Upper lobe of left lung (tissue), 6 donors: ENCODE measurements at places on chromosomes 5 and 9. TPM values are rescaled to one million over a fixed set of nuclear protein-coding genes. Genes with fewer than 3 reads are reported as not detected.

- DNase-seq = no peak
Observed at GRCh38 chr5:134851307-134851923, 5.6 kb downstream of the C5orf24 start.

DNA sequence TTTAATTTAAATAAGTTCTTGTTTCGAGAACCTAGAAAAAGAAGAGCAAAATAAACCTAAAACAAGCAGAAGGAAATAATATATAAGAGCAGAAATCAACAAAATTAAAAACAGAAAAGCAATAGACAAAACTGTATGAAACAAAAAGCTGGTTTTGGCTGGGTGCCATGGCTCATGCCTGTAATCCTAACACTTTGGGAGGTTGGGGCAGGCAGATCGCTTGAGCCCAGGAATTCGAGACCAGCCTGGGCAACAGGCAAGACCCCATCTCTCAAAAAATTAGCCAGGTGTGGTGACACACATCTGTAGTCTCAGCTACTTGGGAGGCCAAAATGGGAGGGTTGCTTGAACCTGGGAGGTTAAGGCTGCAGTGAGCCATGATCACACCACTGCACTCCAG, 59.2 kb upstream of the OTP start:
- DNase-seq = no peak

DNA sequence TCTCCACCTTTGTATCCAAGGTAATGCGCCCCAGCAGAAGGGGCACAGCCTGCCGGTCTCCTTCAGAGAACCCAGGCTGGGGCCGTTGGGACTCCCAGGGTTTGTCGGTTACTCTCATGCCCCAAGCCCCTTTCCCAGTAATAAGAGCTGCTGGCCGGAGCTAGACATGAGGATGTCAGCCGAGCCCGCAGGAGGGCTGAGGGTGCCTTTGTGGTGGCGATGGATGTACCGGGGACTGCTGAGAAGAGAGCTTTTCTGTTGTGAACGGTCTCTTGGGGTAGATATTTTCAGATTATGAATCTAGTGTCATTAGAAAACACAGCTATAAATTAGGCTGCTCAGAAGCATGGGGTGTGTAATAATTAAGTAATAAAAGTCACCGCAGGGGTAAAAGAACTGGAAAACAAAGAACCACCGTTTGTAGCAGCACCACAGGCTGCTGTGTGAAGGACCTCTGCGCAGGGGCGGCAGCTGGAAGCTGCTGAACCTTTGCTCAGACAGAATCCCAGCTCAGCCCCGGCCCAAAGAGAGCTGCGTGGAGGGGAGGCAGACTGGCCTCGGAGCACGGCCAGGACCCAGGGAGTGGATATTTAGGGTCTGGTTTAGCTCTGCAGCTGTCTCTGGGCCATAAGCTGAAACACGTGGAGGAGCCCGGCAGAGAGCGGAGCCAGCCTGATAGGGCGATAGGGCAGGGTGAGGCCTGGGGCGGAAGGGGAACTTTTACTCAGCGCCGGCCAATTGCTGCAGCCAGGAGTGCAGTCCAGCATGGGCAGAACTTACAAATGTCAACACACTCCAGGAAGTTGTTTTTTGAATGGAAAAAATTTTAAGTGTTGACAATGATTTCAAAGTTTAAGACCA, 50.5 kb upstream of the BARHL1 start:
- no peak for DNase-seq

GRCh38 chr9:73170185-73170957, 18.7 kb downstream of the ANXA1 start:
- no peak for DNase-seq

DNA sequence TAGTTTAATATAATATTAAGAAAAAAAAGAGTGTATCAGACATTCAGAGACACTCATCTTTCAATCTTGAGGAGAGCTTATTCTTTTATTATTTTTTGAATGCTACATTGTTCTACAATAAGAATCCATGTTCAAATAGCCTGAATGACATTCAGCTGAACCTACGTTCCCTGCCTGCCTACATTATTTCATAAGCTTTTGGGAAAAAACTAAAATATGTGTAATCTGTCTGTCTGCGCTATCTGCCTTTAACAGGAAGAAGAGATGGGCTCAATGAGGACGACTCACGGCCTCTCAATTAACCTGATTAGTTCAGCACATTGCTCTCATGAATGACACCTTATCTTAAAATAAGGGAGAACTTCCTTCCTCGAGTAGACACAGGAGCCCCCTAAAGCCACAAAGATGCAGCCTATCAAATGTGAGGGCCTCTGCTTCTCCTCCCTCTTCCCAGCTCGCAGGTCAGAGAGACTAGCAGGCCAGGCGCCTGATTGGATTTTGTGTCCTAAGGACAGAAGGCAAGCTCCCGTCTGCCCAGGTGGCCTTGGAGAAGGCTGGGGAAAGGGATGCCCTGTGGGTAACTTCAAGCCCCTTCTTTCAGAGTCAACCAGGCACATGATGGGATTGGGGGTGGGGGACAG, 37.8 kb downstream of the EBF1 start:
- no peak for DNase-seq

DNA sequence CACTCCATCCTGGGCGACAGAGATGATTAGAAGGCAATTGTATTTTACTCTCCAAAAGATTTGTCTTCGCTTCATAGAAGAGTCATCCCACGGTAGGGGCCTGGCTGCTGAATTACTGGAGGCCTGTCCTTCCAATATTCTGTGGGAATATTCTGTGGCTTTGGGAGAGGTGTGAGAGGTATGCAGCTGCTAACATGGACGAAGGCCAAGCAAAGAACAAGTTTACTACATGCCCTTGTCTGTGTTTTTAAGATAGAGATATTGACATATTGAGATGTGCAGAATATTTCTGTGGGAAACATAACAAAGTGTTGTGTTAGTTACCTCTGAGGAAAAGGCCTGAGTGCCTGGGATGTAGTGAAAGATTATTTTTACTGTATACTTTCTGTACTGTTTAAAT, 71.8 kb upstream of the SMIM15 start:
- DNase-seq = no peak

GRCh38 chr5:82158755-82159413, 119.3 kb downstream of the RPS23 start:
- no peak for DNase-seq

GRCh38 chr5:53416144-53416738, 64.2 kb upstream of the FST start:
- DNase-seq = no peak

The PCDHGB4 gene
- 3.1 TPM for total RNA-seq

The TTLL11 gene
- total RNA-seq = 10.8 TPM

The ADAMTS13 gene
- total RNA-seq = 2.5 TPM

The SARDH gene
- total RNA-seq = 0.79 TPM

The PLAC8L1 gene
- 1.3 TPM for total RNA-seq

The MARVELD2 gene
- total RNA-seq = 30.9 TPM

The DBN1 gene
- 36.2 TPM for total RNA-seq

The SNCB gene
- not detected for total RNA-seq

The ABHD17B gene
- total RNA-seq = 10.5 TPM

The PCDHGC4 gene
- 24.7 TPM for total RNA-seq

The PLPP7 gene
- 0.97 TPM for total RNA-seq
